ENCODE measurements at places on chromosomes 6 and 20. TPM values are rescaled to one million over a fixed set of nuclear protein-coding genes. Genes with fewer than 3 reads are reported as not detected.

Gene LY6G5B
- 16.1 TPM for total RNA-seq

Gene ISM1
- total RNA-seq: 0.23 TPM

Gene CD40
- 2.2 TPM for total RNA-seq

Gene ADGRB3
- total RNA-seq: 0.33 TPM

Gene METTL24
- total RNA-seq: not detected
